ENCODE measurements at places on chromosomes 6 and 20. TPM values are rescaled to one million over a fixed set of nuclear protein-coding genes. Genes with fewer than 3 reads are reported as not detected.

The SDC4 gene
- total RNA-seq = 98.4 TPM

The PROKR2 gene
- not detected for total RNA-seq

The VSTM2L gene
- 1.1 TPM for total RNA-seq

The ABHD16B gene
- total RNA-seq = not detected

The GJA10 gene
- not detected for total RNA-seq

The ID4 gene
- total RNA-seq = 10.2 TPM

The SLC26A8 gene
- 0.14 TPM for total RNA-seq

The PREP gene
- total RNA-seq = 13.4 TPM

The DOK5 gene
- total RNA-seq = 20.7 TPM

The IL20RA gene
- 0.55 TPM for total RNA-seq

The SPINT4 gene
- not detected for total RNA-seq

The ETV7 gene
- total RNA-seq = 0.85 TPM

The ANKS1A gene
- total RNA-seq = 4.8 TPM

The TJAP1 gene
- total RNA-seq = 9.3 TPM

The BANF2 gene
- not detected for total RNA-seq

The NHSL1 gene
- total RNA-seq = 6.8 TPM

The EDN3 gene
- total RNA-seq = not detected

The BPIFB2 gene
- not detected for total RNA-seq

The ZBTB46 gene
- total RNA-seq = 9.7 TPM

The WFDC10B gene
- 0.14 TPM for total RNA-seq

The HLA-DOB gene
- total RNA-seq = 0.14 TPM

The SLC17A3 gene
- not detected for total RNA-seq

The SLC17A1 gene
- total RNA-seq = not detected

The BPIFA3 gene
- not detected for total RNA-seq

The FILIP1 gene
- total RNA-seq = 0.14 TPM

The NKAIN2 gene
- total RNA-seq = not detected

The HFE gene
- 13.7 TPM for total RNA-seq

The FAM210B gene
- total RNA-seq = 46.1 TPM

The SMOC2 gene
- total RNA-seq = under 0.01 TPM

The POLH gene
- total RNA-seq = 16.4 TPM

The ZNF335 gene
- 11.7 TPM for total RNA-seq

The HDGFL1 gene
- not detected for total RNA-seq

The TRIM39 gene
- total RNA-seq = 8.0 TPM

The SMLR1 gene
- total RNA-seq = not detected

The GSTA3 gene
- not detected for total RNA-seq

The CRIP3 gene
- not detected for total RNA-seq

The KCNK16 gene
- not detected for total RNA-seq

The KIFC1 gene
- 1.4 TPM for total RNA-seq

The C4B gene
- 9.3 TPM for total RNA-seq

The VGLL2 gene
- not detected for total RNA-seq

The TRIM10 gene
- not detected for total RNA-seq

The GRM4 gene
- total RNA-seq = under 0.01 TPM

The CALHM4 gene
- total RNA-seq = not detected

The IMPG1 gene
- total RNA-seq = not detected

The TMEM14A gene
- 18.5 TPM for total RNA-seq

The IL17A gene
- total RNA-seq = not detected

The NRSN2 gene
- 14.5 TPM for total RNA-seq

The MAS1 gene
- total RNA-seq = 0.09 TPM

The BLCAP gene
- 26.3 TPM for total RNA-seq

The ZNF831 gene
- not detected for total RNA-seq

Data from smooth muscle cell of bladder (primary cell).